Cortex of kidney (tissue), 1 donor: ENCODE measurements at places on chromosomes 16 and 17.

GRCh38 chr16:48537275-48537674 is 72.7 kb downstream of the N4BP1 start:
- DNase-seq, result no peak

DNA sequence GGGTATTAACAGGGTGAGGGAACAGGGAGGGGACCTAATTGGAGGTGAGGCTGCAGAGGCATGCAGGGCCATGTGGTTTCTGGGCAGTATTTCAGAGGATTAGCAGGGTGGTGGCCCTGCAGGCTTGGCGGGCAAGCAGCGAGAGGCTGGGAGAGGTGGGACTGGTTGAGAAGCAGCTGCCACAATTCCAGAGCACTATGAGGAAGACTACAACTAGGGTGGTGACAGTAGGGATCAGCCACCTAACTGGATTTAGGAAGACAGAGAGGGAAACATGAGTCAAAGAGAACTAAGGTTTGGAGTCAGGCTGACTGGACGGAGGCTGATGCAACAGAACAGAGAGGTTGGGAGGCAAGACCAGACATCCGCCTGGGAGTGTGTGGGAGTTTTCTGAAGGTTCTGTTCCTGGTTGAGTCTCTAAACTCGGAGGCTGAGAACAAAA is 12.3 kb downstream of the ALOXE3 start:
- no peak for DNase-seq

DNA sequence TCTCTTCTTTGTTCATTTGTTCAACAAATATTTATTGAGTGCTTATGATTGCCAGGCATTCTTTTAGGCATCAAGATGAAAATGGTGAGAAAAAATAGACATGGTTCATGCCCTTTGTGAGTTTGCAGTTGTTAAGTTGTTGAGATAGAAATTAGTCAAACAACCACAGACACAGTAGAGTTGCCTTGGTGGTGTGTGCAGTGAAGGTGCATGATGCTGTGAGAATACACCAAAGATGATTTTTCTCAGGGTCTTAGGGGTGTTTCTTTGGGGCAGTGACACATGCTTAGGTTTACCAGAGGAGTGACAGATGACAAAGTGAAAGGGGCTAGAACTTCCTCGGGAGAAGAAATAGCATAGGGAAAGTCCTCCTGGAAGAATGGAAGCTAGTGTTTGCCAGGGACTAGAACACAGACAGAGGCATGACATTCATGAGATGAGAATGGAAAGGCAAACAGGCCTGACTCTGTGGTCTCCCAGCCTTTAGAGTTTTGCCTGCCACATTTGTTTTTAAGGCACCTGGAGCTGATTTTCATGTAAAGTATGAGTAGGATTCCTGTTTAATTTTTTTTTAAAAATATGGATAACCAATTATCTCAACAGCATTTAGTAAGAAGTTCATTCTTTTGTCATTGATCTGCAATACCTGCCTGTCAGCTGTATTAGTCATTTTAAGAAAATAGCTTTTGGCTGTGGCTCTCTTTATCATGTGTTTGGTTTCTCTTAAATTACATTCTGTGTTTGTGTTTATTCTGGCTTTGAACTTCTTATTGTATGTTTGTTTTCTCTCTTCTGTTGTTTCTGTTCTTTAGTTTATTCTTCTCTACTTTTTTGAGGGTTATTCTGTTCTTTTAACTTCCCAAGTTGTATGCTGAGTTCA is 36.6 kb downstream of the CYLD start:
- no peak for DNase-seq

DNA sequence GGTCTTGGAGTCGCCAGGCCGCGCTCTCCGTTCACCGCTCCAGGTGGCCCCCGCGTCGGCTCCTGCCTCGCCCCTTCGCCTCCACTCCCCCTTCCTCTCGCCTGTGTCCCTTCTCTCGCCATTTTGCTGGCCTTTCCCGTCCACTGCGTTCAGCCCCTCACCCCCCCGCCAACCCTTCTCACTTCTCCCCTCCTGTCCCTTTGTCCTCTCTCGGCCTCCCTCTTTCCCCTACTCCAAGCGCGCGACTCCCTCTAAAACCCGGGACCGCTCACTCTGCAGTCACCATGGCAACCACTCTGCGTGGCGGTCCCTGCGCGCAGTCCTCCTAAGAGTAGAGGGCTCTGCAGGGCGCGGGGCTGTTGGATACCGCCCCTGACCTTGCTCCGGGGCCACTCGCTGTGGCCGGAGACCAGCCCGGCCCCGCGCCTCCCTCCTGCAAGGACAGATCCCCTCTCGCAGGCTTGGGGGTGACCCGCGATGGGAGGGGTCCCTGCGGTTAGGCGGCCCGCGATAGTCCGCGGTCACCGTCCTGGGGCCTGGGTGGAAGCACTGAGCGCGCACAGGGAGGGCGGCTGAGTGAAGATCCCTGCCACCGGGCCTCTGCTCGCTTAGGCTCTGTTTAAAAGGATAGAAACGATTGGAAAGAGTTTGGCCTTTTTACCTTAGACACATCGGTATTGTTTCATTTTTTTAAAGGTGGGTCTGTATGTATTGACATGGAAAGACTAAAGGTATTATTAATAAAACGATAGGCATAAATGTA is 454 bp downstream of the CCDC40 start:
- no peak for DNase-seq

DNA sequence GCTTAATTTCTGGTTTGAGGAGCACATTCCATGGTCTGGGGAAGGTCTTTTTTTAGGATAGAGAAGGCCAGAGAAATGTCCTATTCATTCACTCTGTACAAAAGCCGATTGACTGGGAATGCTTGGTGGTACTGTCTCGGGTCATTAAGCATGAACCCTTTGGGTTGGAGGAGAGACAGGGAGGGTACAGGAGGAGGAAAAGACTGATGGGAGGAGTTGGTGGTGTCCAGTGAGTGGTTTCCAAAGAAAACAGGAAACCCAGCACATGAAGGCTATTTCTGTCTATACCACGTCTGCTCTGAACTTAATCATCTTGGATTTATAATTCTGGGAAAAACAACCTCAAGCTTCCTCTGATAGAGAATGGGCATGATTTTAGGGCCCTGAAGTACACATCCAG is 111.9 kb downstream of the XYLT1 start:
- no peak for DNase-seq

DNA sequence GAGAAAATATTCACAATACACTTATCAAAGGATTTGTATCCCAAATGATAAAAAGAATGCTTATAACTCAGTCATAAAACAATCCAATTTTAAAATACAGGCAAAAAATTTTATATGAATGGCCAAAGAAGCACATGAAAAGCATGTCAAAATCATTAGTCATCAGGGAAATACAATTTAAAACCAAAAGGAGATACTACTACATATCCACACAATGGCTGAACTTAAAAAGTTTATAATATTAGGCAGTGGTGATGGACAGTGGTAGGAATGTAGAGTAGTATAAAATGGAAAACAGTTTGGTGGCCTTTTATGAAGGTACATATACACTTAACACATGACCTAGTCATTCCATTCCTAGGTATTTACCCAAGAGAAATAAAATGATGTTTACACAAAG is 12.2 kb downstream of the CMC2 start:
- no peak for DNase-seq

DNA sequence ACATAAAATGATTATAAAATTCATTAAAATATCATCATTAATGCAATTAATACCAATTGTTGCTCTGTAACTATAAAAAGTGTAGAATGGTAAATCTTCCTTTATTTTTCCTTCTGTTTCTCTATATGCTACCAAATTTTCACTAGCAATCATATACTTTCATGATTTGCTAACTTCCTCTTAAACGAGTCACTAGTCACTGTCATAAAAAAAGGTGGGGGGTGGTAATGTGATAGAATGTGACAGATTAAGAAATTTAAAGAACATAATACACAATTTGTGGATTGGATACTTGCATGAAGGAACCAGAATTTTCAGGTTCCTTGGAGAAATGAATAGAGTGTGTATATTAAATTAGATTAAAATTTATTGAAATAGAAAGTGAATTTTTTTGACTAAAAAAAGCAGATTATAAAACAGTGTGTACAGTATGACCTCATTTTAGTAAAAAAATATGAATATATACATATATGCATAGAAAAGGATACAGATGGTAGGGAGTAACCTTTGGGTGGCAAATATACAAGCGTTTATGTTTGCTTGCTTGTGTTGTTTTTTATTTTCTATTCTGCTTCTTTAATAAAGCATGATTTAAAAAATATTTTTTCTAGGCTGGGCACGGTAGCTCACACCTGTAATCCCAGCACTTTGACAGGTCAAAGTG is 56.7 kb upstream of the C17orf78 start:
- DNase-seq, result no peak

GRCh38 chr16:75589306-75589705 is 23.1 kb downstream of the GABARAPL2 start:
- no peak for DNase-seq

- DNase-seq, result no peak
Measured at GRCh38 chr17:27546624-27547300, 84.2 kb upstream of the LGALS9 start.

DNA sequence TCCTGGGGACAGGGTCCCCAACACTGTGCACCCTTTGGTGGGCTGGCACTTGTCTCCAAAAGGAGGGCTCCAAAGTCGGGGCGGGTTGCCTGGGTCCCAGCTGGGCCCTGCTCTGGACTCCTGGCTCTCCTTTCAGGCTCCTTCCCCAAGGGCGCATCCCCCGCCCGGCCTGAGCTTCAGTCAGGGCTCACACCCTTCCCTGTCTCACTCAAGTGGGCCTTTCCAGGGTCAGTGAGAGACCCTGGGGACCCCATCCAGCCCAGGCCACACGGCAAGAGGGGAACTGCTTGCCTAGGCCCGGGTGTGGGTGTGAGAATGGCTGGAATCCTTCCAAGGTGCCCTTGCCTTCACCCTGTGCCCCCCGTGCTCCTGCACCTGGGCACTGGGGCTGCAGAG is 41.8 kb upstream of the SLC38A10 start:
- no peak for DNase-seq

DNA sequence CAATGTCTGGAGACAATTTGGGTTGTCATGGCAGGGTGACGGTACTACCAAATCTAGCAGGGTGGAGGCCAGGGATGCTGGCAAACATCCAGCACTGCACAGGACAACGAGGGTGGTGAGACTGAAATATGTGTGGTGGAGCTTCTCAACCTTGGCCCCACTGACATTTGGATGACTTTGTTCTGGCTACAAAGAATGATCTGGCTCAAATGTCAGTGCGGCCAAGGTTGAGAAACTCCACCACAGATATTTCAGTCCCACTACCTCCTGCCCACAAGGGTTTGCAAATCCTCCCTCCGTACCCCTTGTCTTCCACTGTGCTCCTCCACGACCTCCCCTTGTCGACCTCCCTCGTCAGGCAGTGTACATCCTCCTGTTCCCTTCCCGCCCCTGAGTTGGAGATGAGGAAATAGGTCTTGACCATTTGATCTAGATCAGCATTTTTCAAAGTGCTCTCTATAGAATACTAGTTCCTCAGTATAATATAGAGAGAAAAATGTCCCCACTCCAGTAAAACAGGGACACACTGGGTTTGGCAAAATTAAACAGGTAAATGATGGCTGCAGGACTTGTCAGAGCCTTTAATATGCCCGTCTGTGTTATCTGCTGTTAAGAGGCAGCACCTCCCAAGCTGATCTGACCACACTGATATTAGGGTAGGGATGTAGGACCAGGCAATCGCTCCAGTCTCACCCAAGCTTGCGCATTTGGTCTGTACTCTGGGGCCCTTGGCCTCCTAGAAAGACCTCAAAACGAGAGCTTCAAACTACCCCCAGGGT is 6.8 kb downstream of the OSGIN1 start:
- no peak for DNase-seq

- DNase-seq, result no peak
Measured at GRCh38 chr17:47895347-47895855, 635 bp upstream of the SP2 start.

- DNase-seq, result no peak
Measured at GRCh38 chr17:15456496-15456895, 10.9 kb downstream of the CDRT4 start.

DNA sequence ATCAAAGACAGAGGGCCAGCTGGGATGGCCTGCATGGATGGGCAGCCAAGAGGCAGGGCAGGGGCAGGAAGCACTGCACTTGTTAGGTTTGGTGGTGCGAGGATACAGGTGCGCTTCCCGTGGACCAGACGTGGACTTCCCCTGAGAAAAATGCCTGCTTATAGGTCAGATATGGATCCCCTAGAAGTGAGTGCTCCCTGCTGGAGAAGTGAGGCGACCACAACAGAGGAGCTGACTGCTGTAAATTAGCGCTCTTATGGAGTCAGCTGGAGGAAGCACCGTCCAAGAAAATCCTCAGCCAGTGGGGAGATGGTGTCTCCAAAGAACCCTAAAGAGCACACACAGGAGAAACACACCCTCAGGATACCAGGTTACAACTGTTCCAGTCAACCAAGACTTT is 27.7 kb upstream of the CCDC182 start:
- no peak for DNase-seq

DNA sequence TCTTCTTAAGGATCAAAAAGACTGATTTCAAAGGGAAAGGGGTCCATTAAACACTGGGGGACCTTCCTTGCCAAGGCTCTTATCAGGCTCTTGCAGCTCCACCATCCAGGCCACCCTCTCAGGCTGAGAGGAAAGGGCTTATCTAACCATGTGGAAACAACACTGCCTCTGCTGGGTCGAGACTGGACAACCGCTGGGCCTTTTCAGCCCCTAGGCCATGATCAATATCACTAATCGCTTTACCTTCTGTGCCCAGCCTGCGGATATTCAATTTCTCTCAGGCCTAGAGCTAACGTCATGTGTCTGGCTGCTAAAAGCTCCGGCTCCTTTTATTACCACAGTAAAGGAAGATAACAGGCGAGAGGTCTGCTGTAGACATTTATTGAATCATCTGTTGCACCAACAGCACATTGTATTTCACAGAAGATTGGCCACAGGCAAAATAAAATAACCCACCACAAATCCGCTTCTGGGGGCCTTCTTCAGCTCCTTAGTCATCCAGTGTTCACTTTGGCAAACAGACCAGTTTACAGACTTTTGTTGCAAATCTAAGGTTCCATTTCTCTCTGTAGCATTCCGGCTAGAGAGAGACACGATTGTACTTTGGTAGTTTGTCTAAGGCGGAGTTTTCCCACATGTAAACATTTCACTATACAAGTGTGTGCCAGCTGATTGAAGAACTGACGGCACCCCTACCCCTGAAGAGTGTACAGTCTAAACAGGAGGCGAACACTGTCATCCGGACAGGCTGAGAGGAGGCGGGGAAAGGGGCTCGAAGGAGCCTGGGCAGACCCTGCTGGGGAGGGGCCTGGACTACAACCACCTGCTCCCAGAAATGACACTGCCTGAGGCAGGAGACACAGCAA is 13.9 kb downstream of the CYB561 start:
- DNase-seq, result no peak
